HT-29 (cell line): ENCODE measurements at places on chromosomes 7 and 10. TPM values are rescaled to one million over a fixed set of nuclear protein-coding genes. Genes with fewer than 3 reads are reported as not detected.

The KCNH2 gene
- total RNA-seq: 2.2 and 2.8 TPM in 2 replicates

The PAPOLB gene
- not detected in 2 replicates for total RNA-seq

DNA sequence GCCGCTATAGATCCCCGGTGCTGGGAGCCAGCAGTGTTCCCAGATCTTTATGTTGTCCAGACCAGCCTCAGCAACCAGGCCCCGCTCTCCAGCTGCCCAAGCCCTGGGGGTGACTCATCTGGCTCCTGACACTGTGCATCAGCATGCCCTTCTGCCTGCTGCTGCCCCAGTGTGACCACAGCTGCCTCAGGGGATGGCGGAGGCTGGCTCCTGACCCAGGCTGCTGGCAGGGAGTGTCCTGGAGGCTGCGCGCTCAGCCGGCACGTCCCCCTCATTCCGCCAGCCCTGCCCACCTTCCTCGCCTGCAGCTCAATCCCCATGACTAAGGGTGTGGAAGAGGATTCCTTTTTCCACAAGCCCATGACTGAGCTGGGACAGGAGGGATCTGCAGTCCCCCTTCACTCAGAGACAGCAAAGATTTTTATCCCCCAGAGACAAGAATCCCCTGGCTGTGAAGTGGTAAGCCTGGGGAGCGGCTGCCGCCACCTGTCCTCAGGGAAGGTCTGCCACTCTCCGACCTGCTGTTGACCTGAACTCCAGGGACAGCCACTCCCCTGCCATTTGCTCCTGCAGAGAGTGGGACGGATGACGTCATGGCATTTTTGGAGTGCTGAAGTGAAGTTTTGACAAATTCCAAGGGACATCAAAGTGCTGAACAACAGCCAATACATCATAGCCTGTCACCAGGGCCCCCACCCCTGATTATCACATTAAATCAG, 182.8 kb upstream of the BMPER start:
- DNase-seq: no peak

DNA sequence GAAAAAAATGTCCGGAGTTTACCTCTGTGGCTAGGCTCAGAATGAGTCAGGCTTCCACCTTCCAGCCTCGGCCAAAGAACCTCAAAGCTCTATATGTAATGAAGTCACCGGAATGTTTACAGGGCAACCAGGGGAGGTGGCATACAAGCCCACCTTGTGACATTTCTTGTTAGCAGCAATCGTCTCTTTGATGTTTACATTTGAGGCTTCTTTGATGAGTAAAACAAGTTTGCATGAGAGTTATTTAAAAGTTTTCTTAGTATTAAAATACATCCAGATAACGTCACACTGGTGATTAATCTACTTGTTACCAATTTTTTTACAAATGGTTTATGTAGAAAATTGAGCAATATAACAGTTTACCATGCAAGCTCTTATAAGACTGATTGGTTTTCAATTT, 133.1 kb upstream of the ADAM12 start:
- DNase-seq: peak; percentile 38

GRCh38 chr10:83333566-83333965, 805.7 kb upstream of the GHITM start:
- DNase-seq: no peak

GRCh38 chr10:61406736-61407135, 46.4 kb downstream of the TMEM26 start:
- no peak for DNase-seq

The MTG1 gene
- 44.3 and 56.9 TPM in 2 replicates for total RNA-seq

DNA sequence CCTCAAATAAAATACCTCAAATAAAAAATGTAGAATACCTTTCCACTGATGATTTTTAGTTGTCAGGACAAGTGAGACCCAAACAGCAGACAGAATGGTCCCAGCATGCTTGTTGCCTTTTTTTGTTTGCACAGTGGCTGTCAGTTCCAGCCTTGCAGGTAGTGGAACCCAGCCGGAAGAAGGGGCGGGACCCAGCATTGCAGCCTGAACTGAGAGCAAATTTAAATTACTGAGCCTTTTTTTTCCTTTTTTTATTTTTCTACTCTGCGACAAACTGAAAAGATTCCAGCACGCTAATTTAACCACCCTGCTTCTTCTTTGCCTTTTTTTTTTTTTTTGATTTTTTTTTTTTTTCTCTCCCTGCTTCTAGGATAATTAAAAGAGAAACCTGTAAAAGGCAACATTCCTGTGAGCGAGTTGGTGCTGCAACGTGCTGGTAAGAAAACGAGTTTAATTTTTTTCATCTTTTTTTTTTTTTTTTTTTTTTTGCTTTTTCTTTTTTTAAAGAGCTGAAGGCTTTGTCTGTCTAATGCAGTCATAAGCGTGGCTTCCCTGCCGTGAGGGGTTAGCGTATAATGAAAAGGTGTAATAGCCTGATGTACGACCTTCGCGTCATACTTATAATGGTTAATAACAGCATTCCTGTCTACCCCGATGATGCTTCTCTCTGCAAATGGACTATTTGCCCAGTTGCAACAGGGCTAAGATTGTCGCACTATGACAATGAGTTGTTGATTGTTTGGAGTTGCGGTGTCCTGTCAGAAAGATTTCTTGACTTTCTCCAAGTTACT, 555.3 kb upstream of the CELF2 start:
- no peak for DNase-seq

The ASZ1 gene
- not detected in 2 replicates for total RNA-seq

GRCh38 chr7:3367261-3367660, 66.2 kb downstream of the SDK1 start:
- DNase-seq: no peak

The DENND2A gene
- not detected in 2 replicates for total RNA-seq

GRCh38 chr7:142754681-142755575, 5.7 kb downstream of the PRSS1 start:
- no peak for DNase-seq

DNA sequence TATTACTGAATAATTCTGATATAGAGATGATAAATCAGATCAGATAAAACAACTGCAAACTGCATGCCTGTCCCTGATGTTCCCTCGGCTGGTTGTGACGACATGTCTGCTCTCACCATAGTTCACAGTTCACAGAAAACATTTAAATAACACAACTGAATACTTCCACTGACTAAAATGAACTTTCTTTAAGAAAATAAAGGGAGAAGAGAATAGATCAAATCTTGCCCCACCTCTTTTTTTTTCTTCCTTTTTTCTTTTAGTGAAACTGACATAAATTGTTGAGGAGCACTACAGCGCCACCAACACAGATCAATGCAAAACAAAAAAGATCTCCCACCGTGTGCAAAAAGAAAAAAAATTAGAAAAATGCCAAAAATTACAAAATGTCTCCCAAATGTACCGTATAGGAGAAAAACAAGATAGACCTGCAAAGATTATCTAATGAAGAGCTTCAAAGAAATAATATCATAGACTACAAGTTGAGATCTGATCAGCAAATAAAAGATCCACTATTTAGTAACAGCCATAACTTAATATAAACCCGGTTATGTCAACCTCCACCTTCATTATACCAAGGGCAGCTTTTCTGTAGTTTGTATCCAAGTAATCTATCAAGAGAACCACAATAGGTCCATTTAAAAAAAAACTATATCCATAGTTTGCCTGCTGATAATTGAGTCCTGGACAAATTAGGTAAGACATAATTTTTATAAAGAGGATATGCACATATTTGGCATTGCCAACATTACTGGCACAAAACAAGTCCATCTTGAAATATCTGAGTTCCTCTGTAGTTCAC, 30.7 kb upstream of the EPC1 start:
- DNase-seq: peak; percentile 32

- no peak for DNase-seq
Observed at GRCh38 chr7:50627824-50628361, 62.7 kb upstream of the DDC start.

The GPR141 gene
- total RNA-seq: not detected in 2 replicates

GRCh38 chr7:150781103-150781502, 19.1 kb downstream of the TMEM176B start:
- DNase-seq: no peak
